T-helper 1 cell (primary cell): ENCODE measurements at places on chromosomes 1 and 21.

- DNase-seq, result no peak
Observed at GRCh38 chr1:17516303-17517214, 22.9 kb upstream of the ARHGEF10L start.

GRCh38 chr21:41726970-41727783 lies 39.7 kb downstream of the RIPK4 start:
- no peak for DNase-seq

GRCh38 chr1:164823486-164824279 lies 264.7 kb downstream of the PBX1 start:
- no peak for DNase-seq

GRCh38 chr1:245972476-245972875 lies 534.6 kb downstream of the SMYD3 start:
- DNase-seq, result no peak

- no peak for DNase-seq
Observed at GRCh38 chr1:9371391-9371935, 78.8 kb downstream of the SPSB1 start.

DNA sequence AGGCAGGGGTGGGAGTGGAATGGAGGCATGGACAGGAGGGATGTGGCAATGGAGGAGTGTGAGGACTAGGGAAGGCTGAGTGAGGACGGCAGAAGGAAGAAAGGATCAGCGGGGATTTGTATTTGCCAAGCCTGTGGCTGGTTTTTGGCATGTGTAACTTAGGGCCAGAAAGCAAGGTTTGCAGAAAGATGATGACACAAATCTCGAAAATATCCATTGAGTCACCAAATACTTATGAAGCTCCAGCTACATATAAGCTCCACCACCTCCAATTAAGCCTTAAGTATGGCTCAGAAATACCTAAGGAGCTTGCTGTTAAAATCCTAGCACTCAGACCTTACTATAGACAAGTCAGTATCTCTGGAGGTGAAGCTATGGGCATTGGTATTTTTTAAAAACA lies 90.1 kb downstream of the OMA1 start:
- DNase-seq, result no peak

DNA sequence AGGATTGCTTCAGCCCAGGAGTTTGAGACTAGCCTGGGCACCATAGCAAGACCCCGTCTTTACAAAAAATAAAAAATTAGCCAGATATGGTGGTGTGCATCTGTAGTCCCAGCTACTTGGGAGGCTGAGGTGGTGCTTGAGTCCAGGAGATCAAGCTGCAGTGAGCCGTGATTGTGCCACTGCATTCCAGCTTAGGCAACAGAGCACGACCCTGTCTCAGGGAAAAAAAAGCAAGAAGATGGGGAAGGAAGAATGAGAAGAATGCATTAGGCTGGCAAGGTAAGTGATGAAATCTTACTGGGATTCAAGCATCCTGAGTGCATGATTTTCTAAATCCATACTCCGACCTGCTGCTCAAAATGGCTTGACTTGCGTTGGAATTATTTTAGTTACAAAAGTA lies 6.8 kb downstream of the PCP4L1 start:
- DNase-seq, result no peak

GRCh38 chr1:207619871-207620542 lies 24.9 kb upstream of the CR1L start:
- no peak for DNase-seq

DNA sequence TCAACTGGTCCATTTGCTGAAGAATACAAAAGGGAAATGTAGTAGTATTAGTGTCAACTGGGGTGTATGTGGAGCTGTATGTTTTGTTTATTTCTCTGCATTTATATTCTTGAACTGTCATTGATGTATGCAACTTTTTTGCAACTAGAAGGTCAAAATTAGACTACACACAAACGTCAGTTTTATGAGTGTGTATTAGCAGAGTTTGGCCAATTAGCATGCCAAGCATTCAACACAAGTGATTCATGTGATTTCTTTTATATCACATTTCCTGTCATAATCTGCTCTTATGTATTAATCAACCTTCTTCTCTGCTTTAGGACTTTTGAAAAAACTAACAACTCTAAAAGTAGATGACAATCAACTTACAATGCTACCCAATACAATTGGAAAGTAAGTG lies 211.1 kb downstream of the LRRC40 start:
- DNase-seq, result no peak

- no peak for DNase-seq
Observed at GRCh38 chr1:55052221-55053142, 13.1 kb downstream of the PCSK9 start.

DNA sequence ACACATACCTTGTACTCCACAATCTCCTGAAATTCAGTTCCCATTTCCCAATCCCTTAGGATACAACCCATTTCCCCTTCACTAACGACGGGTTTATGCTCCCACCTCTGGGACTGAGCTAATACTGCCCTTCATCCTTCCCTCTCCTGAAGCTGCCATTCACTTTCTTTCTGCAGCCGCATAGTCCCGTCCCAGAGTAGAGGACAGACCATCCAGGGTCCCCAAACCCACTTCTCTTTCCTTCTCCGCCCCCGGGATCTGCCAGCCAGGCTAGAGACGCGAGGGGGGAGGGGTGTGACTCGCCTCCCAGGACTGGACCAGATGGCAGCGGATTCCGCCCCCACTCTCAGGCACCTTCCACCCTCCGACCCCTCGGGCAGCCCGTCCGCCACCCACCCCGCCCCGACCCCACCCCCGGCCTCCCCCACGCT lies 679 bp downstream of the ABL2 start:
- peak; percentile 17 for DNase-seq

- no peak for DNase-seq
Observed at GRCh38 chr21:43868461-43868860, 3.4 kb downstream of the AGPAT3 start.

DNA sequence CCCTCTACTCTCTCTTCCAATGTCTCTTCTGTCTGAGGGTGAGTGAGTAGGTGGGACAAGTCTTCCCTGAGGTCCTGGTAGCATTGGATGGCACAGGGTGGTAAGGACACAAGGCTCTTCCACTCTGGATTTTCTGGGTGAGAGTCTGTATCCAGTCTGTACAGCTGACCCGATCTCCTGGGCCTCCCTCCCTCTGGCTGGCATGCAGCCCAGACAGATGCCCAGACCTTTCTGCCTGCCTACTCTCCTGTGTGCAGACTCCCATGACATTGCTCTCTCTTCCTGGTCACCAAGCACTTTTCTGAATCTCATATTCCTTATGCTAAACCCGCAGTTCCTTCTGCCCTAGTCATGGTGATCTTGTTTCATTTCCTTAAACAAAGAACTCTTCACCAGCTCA lies 100.3 kb downstream of the GRIK3 start:
- DNase-seq, result no peak

- no peak for DNase-seq
Observed at GRCh38 chr1:208929575-208929974, 653.9 kb upstream of the CAMK1G start.

DNA sequence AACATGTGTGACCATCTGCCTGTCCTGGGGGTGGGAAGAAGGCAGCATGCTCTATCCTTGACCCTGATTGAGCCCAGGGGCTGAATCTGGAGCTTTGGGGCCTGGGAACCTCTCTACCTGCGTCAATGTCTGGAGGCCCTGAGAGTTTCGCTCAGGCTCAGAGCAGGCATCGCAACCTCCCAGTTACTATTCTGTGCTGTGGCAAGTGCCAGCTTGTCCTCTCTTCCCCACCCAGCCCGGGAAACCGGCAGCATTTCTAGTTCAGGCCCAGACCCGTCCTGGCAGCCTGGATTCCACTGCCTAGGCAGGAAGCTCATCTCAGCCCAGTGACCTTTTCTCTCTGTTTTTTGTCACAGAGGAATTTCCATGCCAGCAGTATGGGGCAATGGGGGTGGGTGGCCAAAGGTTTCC lies 10.0 kb upstream of the IRF6 start:
- no peak for DNase-seq

GRCh38 chr1:99643021-99643779 lies 2.7 kb upstream of the PALMD start:
- DNase-seq, result no peak

GRCh38 chr1:31183126-31183525 lies 56.6 kb downstream of the NKAIN1 start:
- DNase-seq, result no peak

DNA sequence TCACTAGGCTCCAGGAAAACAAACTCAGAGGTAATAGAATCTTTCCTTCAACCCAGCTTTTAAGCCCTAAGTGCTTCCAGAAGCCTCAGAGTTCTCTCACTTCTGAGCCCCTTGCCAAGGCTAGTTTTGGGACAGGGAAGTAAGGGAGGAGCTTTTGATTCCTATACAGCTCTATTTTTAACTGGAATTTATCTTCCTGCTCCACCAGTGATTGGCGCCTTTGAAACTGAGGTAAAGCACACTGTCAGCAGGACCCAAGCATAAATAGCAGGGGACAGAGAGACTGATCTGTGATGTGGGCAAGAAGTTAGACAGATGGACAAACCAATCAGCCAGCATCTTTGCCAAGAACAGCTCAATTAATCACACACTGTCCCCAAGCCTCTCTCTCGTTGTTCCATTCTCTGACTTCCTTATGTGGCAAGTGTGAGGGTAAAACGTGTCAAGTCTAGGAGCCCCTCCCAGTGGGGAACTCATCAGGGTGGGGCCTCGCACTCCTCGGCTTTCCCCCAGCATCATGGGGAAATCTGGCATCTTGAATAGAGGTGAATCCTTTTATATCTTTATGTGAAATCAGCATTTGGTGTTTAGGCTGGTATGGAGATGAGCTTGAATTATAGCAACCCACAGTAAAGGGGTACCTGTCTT lies 40.2 kb upstream of the MPZL1 start:
- DNase-seq, result no peak

DNA sequence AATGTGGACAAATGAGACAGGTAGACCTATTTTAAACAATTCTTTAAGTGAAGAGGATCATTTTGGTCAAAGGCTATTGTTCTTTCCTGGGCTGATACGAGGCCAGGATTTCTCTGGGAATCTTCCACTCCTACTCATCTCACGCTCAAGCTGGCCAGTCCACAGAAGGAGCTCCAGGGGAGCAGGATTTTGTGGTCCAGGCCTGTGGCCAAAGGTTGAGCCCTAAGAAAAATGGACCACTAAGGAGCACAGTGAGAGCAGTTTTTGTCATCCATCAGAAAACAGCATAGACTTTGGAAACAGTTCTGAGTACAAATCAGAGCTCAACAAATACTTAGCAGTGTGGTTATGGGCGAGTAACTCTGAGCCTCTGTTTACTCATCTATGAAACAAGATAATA lies 260.2 kb upstream of the RUNX1 start:
- no peak for DNase-seq

DNA sequence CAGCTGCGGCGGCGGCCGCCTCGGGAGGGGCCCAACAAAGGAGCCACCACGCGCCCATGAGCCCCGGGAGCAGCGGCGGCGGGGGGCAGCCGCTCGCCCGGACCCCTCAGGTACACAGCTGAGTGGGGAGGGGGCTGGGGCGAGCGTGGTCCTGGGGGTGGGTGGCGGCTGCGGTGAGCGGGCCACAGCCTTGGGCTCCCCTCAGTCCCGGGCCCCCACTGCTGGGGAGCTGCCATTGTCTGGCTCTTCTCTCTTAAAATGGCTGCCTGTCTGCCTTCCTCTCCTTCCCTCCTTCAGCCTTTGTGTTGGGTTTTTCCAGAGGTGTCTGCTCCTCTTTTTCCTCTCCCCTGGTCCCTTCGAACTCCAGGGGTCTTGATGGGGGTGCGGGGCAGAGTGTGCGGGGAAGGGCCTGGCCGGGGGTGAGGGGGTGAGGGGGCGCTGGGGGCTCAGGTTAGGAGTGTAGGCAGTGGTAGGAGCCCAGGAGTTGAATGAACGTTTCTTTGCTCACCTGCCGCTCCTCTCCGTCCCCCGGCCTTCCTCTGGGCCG lies 1.7 kb downstream of the ARID1A start:
- no peak for DNase-seq

GRCh38 chr1:207404849-207405525 lies 49.1 kb upstream of the CR2 start:
- no peak for DNase-seq

DNA sequence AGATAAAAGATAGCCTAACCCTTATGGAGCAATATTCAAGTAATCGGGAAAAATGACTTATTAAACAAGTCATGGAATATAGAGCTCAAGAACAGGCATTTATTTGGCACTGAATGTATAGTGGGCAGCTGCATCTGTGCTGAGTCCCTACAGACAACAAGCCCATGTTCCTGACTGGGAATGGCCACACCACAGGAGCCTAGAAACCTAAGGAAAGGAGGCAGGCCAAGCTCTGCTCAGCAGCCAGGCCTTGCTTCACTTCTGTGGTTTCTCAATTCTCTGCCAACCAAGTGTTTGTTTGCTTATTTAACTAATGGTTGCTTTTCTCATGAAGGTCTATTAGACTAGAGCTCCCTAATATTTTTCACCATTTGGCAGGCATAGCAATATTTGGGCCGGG lies 21.5 kb downstream of the AK2 start:
- DNase-seq, result no peak

- DNase-seq, result no peak
Observed at GRCh38 chr1:181947441-181947840, 114.1 kb downstream of the ZNF648 start.

DNA sequence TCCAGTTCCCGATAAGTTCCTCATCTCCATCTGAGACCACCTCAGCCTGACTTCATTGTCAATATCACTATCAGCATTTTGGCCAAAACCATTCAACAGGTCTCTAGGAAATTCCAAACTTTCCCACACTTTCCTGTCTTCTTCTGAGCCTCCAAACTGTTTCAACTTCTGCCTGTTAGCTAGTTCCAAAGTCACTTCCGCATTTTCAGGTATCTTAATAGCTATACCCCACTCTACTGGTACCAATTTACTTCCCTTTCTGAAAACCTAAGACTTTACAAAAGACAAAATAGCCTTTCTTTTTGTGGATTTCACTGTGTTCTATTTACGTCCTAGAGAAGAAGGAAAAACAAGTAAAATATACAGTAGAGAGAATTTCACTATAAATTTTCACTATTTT lies 147.0 kb upstream of the FMN2 start:
- no peak for DNase-seq

GRCh38 chr1:167728818-167729410 lies 7.1 kb downstream of the MPZL1 start:
- DNase-seq, result no peak

GRCh38 chr21:40244981-40245380 lies 377.7 kb downstream of the PCP4 start:
- DNase-seq, result no peak

- DNase-seq, result peak; percentile 20
Observed at GRCh38 chr1:25795946-25796810, 3.8 kb upstream of the SELENON start.

DNA sequence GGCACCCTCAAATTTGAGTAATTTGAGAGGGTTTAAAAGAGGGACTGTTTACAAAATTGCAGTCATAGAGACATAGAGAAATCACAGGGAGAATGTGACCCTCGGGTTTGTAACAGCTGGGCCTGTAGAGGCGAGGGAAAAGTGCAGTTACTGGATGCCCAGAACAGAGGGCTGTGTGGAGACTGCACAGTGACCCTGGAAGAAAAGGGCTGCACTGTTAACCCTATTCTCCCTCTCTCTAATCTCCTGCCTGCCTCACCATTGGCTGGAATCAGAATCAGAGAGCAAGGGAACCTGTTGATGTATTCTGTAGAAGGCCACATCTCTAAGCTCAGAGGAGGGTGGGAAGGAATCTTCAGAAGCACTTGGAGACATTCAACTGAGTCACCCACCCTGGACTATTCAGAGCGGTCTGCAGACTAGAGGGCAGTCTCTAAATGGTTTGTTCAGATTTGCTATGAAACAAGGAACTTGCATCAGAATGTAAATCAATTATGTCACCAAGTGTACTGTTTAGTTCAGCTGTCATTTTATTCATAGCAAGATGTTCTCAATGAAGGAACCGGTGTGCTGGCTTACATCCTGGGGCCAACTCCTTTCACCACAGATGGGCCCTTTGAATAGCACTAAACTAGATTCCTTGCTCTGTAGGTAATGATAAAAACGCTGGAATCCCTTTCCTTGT lies 132.2 kb upstream of the HOOK1 start:
- DNase-seq, result no peak
